SHP77 (cell line): ENCODE measurements at places on chromosomes 3 and 15.

- DNase-seq: no peak
Measured at GRCh38 chr15:98599909-98600691, 48.2 kb upstream of the IGF1R start.

DNA sequence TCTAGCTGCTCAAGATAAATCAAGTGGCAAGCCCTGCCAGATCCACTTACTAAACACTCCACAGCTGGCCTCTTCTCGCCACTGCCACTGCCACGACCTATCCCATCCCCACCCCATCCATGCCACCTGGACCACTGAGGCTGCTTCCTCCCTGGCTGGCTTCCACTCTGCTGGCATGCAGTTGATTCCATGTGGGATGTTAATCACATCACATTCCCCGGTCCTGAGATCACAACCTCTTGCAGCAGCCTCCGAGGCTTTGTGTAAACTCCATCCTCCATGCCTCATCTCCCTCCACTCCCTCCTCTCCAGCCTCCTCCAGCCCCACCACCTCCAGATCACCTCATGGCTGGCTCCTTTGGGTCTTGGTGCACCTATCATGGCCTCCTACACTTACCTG lies 7.7 kb downstream of the NCKIPSD start:
- no peak for DNase-seq

DNA sequence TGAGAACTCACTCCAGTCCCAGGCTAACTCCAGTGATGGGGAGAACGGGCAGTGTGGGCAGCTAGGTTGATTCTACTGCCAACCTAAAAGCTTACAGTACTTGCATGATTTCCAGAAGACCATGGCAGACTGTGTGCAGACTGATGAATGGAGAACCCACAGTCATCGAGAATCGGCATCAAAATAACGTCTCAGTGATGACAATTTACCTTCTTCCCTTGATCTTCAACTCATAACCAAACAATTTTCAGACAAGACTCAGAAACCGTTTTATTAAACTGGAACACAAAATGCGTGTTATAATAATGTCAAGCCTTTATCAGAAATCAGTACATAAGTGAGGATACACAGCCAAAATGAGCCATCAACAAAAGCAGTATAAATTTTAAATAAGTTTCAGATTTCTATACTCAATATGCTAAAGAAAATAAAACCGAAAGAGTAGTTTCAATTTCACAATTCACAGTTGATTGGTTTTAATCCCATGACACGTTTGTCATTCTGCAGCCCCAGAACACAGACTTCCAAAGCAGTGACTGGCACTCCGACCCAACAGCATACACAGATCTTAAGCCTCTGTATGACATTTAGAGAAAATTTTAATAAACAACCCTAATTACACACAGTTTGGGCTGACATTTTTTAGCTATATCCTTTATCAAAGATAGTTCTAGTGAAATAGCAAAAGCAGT lies 54.5 kb downstream of the ZMAT3 start:
- DNase-seq: no peak

DNA sequence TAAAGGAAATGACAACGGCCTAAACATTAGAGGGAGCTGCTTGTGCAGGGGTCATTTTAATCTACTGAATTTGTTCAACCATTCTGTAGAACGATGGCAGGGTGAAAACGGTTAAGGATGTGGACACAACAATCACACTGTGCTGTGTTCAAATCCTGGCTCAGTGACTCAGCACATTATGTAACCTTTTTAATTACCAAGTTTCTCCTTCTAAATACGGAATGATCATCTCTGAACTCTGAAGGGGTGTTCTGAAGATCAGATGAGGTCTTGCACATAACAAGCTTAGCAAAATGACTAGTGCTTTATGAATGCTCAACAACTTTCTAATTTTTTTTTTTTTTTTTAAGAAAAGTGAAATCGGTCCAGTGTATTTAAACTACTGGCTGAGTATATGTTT lies 592.8 kb downstream of the FOXP1 start:
- DNase-seq: no peak

GRCh38 chr15:38695249-38696108 lies 130.9 kb upstream of the RASGRP1 start:
- DNase-seq: no peak

DNA sequence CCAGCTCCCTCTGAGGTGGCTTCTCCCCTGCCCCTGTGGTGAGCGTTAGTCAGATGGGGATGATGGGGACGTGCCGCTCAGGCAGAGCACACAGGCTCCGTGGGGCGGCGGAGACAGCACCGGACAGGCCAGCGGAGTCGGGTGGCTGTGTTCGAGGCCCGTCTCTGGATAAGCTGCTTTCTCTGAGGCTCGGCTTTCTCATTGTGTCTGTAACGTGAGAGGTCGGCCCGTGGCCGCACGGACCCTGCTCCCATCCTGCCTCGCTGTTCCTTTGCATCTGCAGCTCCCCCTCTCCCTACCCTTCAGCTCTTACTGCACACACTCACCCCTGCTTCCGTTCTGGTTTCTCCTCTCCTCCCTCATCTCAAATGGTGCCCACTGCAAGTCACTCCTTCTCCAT lies 62.5 kb downstream of the FAM43A start:
- DNase-seq: no peak

GRCh38 chr15:59814409-59814808 lies 125.3 kb upstream of the BNIP2 start:
- no peak for DNase-seq

DNA sequence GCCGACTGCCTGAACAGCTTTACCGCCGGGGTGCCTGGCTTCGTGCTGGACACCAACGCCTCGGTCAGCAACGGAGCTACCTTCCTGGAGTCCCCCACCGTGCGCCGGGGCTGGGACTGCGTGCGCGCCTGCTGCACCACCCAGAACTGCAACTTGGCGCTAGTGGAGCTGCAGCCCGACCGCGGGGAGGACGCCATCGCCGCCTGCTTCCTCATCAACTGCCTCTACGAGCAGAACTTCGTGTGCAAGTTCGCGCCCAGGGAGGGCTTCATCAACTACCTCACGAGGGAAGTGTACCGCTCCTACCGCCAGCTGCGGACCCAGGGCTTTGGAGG lies 815 bp downstream of the SPINT1 start:
- DNase-seq: no peak

DNA sequence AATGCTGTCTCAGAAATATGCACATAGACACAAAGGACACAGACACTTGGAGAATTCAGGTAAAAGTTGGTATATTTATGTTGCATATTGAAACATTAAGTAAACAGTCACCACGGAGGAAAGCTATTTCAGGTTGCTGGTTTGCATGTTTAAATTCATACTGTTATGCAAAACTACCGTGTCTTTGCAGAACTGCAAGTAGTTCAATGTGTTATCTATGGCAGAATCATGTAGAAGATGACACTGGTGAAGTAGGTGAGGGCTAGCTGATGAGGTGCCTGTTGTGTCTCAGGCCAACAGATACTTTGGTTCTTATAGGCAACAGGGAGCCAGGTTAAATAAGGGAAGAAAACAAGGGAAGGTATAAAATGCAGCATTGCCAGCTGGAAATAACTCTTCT lies 511.3 kb downstream of the DIPK2A start:
- DNase-seq: no peak

GRCh38 chr15:48266024-48266689 lies 60.1 kb downstream of the SLC12A1 start:
- no peak for DNase-seq

DNA sequence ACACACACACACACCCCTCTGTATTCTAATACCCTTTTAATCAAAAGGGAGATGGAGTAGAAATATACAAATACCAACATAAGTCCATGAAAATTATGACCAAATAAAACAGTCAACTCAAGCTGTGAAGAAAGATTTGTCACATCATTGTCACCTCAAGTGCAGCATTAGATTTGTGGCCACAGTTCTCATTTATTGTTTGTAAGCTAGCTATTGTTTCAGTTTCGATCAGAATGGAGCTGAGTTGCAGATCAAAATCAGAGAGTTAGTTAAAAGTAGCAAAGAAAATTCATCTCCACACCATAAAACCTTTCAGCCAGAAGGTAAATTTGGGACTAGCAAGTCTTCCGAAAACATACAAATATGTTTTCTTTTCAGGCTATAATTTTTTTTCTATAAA lies 267.7 kb upstream of the LMCD1 start:
- DNase-seq: no peak
